ENCODE measurements at places on chromosomes 16 and 17.
A peak's percentile ranks its signal among the peaks of the same experiment; 100 is the strongest.

- no peak for DNase-seq
These were observed 39.4 kb downstream of the USP32 start for GRCh38 chr17:60352569-60352968.

GRCh38 chr17:9346296-9346926 lies 229.2 kb downstream of the STX8 start:
- peak; percentile 10 for DNase-seq

DNA sequence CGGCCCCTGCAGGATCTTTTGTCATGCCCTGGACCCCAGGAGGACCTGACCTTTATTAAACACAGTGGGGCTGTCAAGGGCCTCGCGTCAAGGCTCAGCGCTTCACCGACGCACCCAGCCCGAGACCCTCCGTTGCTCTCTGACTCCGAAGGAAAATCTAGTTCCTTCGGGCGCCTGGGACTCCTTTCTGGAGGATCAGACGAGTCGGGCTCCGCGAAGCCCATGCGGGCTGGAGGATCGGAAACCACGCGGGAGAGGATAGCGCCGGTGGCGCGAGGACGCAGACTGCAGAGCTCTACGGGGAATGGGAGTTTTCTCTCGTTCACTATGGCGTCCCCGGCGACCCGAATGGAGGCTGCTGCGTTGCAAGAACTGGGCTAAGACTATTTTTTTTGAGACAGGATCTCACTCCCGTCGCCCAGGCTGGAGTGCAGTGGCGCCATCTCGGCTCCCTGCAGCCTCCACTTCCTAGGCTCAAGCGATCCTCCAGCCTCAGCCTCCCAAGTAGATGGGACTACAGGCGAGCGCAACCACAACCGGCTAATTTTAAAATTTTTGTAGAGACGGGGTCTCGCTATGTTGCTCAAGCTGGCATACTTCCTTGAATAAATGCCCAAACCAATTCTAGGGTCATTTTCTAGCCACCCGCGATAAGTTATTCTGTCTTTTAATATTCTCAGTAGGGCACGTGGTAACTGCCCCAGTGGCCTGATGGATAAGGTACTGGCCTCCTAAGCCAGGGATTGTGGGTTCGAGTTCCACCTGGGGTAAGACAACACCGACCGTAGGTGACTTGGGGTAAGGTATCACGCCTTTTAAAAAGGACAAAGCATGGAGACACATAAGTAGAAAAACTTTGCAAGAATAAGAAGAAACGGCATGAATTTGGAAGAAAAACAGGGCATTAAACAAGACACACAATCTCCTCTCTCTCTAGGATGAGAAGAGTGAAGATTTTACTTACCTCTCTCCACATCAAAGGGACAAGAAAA lies 5.5 kb downstream of the OR1F1 start:
- DNase-seq, result no peak

DNA sequence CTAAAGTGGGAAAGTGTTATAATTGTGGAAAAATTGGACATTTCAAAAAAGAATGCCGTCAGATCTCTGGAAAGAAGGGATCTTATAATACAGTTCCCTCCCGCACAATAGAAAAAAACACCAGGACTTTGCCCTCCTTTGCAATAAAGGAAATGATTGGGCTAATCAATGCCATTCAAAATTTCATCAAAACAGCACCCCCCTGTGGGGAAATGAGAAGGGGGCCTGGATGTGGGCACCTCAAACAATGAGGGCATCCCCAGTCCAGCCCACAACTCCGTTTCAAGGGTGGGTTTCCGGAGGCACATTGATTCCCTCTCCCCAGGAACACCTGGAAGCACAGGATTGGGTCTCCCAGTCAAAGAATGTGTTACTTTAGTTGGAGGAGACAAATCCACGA lies 26.1 kb downstream of the CD300LG start:
- DNase-seq, result no peak

DNA sequence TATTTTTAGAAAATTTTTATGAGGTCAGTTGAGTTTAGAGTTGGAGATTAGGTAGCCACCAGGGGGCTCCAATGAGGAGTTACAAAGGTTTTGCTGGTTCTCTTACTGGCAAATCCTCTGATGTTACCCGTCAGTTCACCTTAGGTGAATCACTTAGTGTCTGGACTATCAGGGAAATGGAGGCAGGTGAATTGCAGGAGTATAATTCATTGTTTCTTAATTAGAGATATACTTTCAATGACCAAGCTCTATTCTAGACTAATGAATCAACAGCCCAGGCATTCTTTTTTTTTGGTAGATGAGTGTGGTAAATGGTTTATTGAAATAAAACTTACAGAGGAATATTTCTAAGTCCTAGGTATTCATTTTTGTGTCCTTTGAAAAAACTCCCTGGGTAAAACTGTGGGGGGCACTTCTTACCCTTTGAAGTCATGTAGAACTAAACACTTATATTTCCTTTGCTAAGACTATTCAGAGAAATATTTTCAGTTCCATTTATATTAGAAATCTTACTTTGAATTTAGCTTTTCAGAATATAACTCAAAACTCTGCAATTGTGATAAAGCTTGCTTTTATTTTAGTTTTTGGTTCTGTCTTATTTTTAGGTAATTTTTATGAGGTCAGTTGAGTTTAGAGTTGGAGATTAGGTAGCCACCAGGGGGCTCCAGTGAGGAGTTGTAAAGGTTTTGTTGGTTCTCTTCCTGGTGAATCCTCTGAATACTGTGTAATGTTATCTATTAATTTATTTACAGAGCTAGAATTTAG lies 17.7 kb downstream of the PSMD11 start:
- peak; percentile 81 for DNase-seq

DNA sequence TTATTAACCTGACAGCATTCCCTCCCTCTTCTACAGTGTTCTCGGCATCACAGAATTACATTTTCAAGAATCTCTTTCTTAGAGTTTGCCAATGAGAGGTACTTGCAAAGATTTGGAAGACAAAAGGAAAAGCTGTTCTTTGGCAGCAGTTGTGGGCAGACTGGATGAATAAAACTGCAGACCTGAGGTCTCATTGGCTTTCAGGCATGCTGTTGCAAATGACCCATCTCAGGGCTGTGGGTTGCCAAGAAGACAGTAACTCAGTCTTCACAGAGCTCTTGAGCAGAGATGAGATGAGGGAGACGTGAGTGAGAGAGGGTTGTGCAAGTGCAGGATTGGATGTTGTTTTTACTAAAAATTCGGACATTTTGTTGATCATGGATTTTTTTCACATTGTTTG lies 11.3 kb upstream of the USP31 start:
- no peak for DNase-seq

DNA sequence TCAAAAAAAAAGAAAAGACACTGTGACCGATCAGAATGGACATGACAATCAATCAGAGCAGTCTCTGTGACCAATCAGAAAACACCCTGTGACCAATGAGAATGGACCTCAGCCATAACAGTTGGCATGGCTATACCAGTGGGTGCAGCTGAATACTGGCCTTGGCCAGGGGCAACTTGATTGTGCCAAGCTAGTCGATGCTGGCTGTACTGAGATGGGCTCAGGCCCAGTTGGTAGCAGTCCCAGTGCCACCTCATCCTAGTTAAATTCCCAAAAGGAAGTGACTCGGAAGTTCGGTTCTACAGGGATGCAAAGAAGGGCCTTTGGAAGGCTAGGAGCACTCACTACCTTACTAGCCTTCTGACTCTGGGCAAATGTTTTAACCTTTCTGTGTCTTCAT lies 37.2 kb upstream of the BCO1 start:
- no peak for DNase-seq

GRCh38 chr17:28811651-28812090 lies 30.9 kb downstream of the FAM222B start:
- peak; percentile 14 for DNase-seq

DNA sequence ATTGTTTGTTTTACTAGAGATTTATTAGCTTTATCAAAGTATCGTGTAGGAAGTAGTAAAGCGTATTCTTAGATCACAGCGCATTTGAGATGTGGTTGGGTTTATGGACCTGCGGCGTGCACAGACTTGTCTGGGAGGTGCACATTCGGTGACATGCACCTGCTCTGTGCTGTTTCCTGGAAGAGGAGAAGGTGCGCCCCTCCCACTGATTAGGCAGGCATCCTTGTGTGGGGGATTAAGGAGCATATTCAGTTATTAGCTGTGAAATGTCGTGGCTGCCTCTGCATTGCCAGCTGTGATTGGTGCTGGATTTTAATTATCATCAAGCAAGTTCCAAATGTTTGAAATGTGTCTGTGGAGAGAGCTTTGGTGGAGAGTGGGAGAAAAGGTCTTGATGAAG lies 903.8 kb upstream of the RBFOX1 start:
- DNase-seq, result no peak

- DNase-seq, result no peak
These were observed 97.3 kb upstream of the GOT2 start for GRCh38 chr16:58831386-58831785.

- no peak for DNase-seq
These were observed 497.5 kb upstream of the SALL1 start for GRCh38 chr16:51648526-51648925.

DNA sequence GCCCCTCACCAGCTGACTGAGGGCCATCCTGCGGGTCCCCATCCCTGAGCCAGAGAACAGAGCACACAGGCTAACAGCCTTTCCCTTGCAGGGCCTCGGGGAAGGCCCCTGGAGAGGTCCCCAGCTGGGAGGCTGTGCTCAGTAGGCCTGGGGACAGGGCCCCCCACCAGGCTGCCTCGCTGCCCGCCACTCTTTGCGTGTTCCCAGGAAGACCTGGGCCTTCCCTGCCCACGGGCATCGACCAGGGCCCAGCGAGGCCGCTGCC lies 785 bp downstream of the HID1 start:
- no peak for DNase-seq

DNA sequence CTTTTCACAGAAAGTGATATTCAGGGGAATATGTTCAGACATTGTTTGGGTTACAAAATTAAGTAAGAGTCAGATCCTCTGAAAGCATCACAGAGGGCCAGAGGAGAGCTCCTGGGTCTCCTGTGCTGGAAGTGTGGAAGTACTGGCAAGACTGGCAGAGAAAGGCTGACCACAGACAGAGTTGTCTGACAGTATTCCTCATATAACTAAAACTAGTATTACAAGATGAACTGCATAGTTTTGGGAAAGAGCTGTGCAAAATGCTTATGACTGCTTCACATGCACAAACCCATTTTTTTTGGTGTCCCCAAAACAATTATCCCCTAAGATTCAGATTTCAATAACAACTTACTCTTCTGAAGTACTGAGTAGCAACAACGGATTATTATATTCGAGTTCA lies 35.2 kb downstream of the N4BP1 start:
- DNase-seq, result no peak

DNA sequence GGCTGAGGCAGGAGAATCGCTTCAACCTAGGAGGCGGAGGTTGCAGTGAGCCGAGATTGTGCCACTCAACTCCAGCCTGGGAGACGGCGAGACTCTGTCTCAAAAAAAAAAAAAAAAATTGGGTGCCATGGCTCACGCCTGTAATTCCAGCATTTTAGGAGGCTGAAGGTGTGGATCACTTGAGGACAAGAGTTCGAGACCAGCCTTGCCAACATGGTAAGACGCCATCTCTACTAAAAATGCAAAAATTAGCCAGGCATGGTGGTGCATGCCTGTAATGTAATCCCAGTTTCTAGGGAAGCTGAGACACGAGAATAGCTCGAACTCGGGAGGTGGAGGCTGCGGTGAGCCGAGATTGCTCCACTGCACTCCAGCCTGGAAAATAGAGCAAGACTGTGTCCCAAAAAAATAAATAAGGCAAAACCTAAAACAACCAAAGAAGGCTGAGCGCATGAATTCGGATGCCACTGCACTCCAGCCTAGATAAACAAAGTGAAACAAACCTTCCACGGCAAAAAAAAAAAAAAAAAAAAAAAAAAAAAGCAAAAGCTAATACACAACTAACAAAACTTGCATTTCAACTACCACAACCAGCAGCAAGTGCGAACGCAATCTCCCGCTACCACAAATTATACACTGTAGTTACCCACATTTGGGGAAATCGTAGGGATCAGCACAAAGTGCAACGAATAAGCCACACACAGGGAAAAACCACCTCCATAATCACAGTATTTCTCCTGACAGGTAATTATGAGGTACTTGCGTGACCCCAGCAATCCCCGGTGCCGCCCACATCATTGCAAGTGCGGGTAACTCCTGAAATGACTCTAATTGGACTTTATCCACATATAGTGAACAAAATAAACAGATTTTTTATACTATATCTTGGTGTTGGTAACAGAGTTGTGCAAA lies 25.6 kb downstream of the TEX14 start:
- DNase-seq, result peak; percentile 5

DNA sequence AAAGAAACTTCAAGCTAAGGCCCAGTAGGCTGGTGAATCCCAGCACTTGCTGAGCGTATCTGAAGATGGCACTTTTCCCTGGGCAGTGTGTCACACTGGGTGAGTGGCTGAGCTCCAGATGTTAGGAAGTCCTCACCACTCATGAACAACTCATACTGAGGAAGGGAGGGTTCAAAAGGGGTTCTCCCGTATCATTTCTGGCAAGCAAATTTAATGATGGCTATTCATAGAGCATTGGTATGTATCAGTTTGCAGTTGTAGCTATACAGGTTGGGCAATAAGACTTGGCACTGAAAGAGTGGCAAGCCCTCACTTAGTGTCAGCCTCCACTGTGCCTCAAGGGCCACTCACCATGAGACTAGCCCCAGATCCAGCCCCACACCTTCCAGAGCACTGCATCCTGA lies 10.7 kb downstream of the GFOD2 start:
- DNase-seq, result no peak

- DNase-seq, result peak; percentile 30
These were observed 772 bp upstream of the SAMD14 start for GRCh38 chr17:50130559-50131305.

DNA sequence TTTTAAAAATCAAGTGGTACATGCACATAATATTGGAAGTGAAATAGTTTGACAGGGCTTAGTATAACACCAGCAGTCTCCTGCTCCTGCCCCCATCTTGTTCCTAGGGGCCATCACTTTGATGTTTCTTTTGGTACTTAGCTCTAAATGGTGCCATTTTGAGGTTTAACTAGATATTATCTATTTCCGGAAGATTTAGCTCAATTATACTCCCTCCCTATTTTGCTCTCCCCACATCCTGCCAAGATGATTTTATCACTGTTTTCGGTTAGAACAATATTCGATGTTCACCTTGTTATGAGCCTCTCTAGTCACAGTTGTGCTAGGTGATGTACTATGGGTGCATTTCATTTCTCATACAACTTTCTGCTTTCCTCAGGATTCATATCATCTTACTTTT lies 20.0 kb upstream of the SLC35G3 start:
- DNase-seq, result peak; percentile 18

GRCh38 chr17:73096211-73096610 lies 3.7 kb upstream of the SLC39A11 start:
- no peak for DNase-seq

DNA sequence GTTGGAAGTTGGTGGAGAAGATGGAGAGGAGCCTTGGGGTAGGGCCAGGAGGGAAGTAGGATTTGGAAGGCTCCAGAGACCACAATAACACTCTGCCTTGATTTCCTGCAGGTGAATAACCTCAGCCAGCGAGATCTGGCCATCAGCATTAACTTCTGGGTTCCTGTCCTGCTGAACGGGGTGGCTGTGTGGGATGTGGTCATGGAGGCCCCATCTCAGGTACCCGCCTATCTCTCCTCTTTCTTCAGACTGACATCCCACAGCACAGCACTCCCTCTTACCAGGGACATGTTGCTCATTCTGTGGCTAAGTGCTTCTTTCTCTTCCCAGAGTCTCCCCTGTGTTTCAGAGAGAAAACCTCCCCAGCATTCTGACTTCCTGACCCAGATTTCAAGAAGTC lies 4.9 kb downstream of the COX6A2 start:
- no peak for DNase-seq
